ENCODE measurements at places on chromosomes 12 and 14.

- peaks cover 13% of the 10 kb centered on the region for H3K4me1 ChIP-seq
- no peak overlapping the region for H3K4me3 ChIP-seq
- H3K36me3 ChIP-seq, result no peaks in the 10 kb centered on the region
Measured at GRCh38 chr12:92615703-92616102, 87.1 kb upstream of the PLEKHG7 start.

- DNase-seq, result no peak
- H3K27ac ChIP-seq, result no peak overlapping the region
- H3K4me1 ChIP-seq, result no peaks in the 10 kb centered on the region
- no peak overlapping the region for H3K4me3 ChIP-seq
- H3K36me3 ChIP-seq, result peaks cover 6% of the 10 kb centered on the region
Measured at GRCh38 chr14:101557811-101558738, 3.2 kb upstream of the DIO3 start.

DNA sequence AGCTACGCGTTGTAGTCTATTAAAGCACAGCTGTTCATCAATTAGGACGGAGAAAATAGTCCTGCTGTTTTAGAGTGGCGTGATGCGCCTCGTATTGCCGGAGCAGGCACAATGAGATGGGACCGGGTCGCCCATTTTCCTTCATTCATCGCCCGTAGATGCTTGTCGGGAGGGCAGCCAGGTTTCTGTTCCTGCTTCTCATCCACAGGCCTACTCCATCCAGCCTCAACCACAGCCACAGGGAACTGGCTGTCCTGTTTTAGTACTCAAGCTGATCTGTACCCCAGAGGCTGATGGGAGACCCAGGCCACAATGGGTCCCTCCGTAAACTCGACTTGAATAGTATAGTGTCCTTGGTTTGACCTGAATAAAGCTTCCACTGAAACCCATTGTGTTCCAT lies 264.0 kb downstream of the VRK1 start:
- no peaks in the 10 kb centered on the region for H3K4me1 ChIP-seq
- no peaks in the 10 kb centered on the region for H3K36me3 ChIP-seq
- H3K27me3 ChIP-seq, result peaks cover 2% of the 10 kb centered on the region
- H3K4me3 ChIP-seq, result no peak overlapping the region
- no peak overlapping the region for H3K27ac ChIP-seq

- H3K4me3 ChIP-seq, result no peak overlapping the region
- H3K27me3 ChIP-seq, result peaks cover 2% of the 10 kb centered on the region
- no peak overlapping the region for H3K27ac ChIP-seq
- H3K36me3 ChIP-seq, result no peaks in the 10 kb centered on the region
- peaks cover 7% of the 10 kb centered on the region for H3K4me1 ChIP-seq
Measured at GRCh38 chr12:128951448-128951847, 98.2 kb downstream of the GLT1D1 start.

- H3K36me3 ChIP-seq, result no peaks in the 10 kb centered on the region
- no peaks in the 10 kb centered on the region for H3K4me1 ChIP-seq
- no peak overlapping the region for H3K4me3 ChIP-seq
- H3K27me3 ChIP-seq, result no peaks in the 10 kb centered on the region
Measured at GRCh38 chr12:70784042-70784668, 136.4 kb downstream of the PTPRR start.

- H3K27me3 ChIP-seq, result no peaks in the 10 kb centered on the region
- H3K36me3 ChIP-seq, result peaks cover 51% of the 10 kb centered on the region
- peak overlapping the region; percentile 98 for H3K27ac ChIP-seq
- peaks cover 29% of the 10 kb centered on the region for H3K4me1 ChIP-seq
- peak; percentile 49 for DNase-seq
Measured at GRCh38 chr14:21382886-21383847, 652 bp downstream of the SUPT16H start.

GRCh38 chr12:85423947-85424346 lies 143.9 kb downstream of the ALX1 start:
- H3K4me3 ChIP-seq, result no peak overlapping the region
- no peak overlapping the region for H3K27ac ChIP-seq
- no peaks in the 10 kb centered on the region for H3K27me3 ChIP-seq
- DNase-seq, result no peak

DNA sequence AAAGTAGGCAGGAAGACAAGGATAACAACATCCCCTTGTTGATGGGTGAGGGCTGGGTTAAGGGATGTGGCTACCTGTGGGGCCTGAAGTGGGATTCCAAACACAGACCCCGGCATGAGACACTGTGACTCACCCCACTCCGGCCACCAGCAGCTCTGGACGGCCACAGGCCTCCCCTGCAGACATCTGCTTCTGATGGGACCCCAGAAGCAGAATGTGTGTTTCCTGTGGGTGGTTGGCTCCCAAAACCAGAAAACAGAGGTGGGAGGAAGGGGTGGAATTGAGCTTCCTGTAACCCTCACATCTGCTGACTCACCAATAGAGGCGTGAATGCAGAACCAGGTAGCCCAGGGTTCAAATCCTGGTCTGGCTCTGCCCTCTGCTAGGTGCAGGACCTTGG lies 216.6 kb upstream of the PWP1 start:
- H3K4me3 ChIP-seq, result no peak overlapping the region
- no peaks in the 10 kb centered on the region for H3K27me3 ChIP-seq
- no peaks in the 10 kb centered on the region for H3K36me3 ChIP-seq
- H3K4me1 ChIP-seq, result peaks cover 10% of the 10 kb centered on the region
- no peak for DNase-seq

DNA sequence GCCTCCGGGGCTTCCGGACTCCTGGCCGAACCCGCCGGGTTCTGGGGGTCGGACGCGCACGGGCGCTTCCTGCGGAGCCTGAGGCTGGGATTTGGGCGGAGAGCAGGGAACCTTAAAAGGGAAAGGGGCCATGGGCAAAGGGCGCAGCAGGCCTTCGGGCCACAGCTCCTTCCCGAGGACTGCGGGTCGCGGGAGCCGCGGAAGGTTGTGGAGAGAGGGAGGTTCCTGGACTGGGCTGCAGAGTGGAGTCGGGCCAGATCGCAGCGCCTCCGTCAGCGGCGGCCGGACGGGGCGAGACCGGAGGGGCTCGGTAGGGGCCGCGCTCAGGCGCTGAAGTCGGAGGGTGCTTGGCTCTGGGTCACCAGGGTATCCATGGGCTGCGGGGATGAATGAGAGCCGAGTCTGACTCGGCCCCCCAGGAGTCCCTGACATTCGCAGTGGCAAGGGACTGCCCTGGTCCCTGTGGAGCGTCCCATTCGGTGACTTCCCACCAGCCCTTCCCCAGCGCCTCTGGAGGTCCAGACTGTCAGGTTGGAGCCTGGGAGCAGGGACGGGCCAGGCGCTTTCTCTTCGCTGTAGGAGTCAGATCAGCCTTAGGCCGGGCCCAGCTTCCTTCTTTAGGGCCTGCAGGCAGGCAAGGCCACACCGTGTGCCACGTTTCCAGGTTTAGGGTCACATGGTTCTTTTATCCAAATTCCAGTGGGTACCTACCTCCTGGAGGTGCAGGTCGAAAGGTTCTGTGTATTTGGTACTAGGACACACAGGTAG lies 938 bp upstream of the SLC25A29 start:
- H3K4me1 ChIP-seq, result peaks cover 20% of the 10 kb centered on the region
- no peak overlapping the region for H3K27ac ChIP-seq
- DNase-seq, result no peak
- H3K36me3 ChIP-seq, result no peaks in the 10 kb centered on the region
- peak overlapping the region; percentile 73 for H3K4me3 ChIP-seq

GRCh38 chr14:23228812-23229211 lies 8.9 kb upstream of the RNF212B start:
- H3K27ac ChIP-seq, result no peak overlapping the region
- DNase-seq, result no peak
- no peaks in the 10 kb centered on the region for H3K4me1 ChIP-seq
- H3K4me3 ChIP-seq, result no peak overlapping the region
- peaks cover 14% of the 10 kb centered on the region for H3K27me3 ChIP-seq

GRCh38 chr14:61034416-61035120 lies 53.5 kb downstream of the SLC38A6 start:
- H3K4me3 ChIP-seq, result no peak overlapping the region
- no peak for DNase-seq
- H3K36me3 ChIP-seq, result peaks cover 2% of the 10 kb centered on the region
- peak overlapping the region; percentile 40 for H3K27ac ChIP-seq
- H3K27me3 ChIP-seq, result no peaks in the 10 kb centered on the region

DNA sequence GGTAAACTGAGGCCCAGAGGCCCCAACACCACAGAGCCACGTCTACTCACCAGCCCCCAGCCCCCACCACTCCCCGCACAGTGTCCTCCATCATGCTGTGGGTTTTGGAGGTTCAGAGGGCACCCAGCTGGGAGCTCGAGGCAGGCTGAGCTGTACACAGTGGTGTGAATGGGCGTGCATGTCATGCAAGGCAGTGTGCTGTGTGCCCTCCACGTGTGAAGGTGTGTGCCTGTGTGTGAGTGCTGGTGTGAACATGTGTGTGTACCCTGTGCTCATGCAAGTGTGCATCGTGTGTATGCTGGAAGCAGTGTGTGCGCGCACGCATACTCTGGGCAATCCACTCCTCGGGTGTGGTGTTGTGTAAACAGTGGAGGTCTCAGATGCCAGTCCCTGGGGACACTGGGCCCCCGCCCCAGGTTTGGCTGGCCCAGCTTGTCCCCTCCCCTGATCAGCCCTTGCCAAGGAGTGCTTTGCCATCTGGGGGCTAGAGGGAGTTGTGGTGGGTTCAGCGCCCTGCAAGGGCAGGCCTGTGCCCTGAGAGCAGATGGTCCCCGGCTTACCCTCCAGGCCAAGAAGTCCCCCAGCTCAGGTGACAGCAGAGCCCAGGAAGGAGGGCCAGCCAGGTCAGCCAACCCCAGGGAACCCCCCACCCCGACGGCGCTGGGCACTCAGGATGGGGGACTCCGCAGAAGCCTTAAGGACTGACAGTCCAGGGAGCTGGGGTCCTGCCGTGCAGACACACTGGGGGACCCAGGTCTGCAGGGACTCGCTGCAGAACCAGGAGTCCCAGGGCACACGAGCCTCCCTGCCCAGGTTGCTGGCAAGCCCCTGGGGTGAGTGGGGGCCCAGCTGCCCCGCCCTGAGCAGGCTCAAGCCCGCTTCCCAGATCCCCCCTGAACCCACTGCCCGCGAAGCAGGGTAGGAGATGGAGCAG lies 23.8 kb upstream of the GPR132 start:
- peaks cover 5% of the 10 kb centered on the region for H3K4me1 ChIP-seq
- no peaks in the 10 kb centered on the region for H3K36me3 ChIP-seq
- H3K4me3 ChIP-seq, result peak overlapping the region; percentile 44
- no peak for DNase-seq
- peaks cover 9% of the 10 kb centered on the region for H3K27me3 ChIP-seq
- H3K27ac ChIP-seq, result no peak overlapping the region

GRCh38 chr12:54337280-54337842 lies 12.4 kb downstream of the COPZ1 start:
- H3K36me3 ChIP-seq, result peaks cover 25% of the 10 kb centered on the region
- H3K4me1 ChIP-seq, result peaks cover 8% of the 10 kb centered on the region
- H3K27me3 ChIP-seq, result no peaks in the 10 kb centered on the region
- H3K4me3 ChIP-seq, result no peak overlapping the region

- H3K36me3 ChIP-seq, result no peaks in the 10 kb centered on the region
- DNase-seq, result no peak
- H3K4me1 ChIP-seq, result peaks cover 2% of the 10 kb centered on the region
- H3K4me3 ChIP-seq, result no peak overlapping the region
- no peak overlapping the region for H3K27ac ChIP-seq
Measured at GRCh38 chr12:96578526-96579125, 89.2 kb downstream of the CFAP54 start.

DNA sequence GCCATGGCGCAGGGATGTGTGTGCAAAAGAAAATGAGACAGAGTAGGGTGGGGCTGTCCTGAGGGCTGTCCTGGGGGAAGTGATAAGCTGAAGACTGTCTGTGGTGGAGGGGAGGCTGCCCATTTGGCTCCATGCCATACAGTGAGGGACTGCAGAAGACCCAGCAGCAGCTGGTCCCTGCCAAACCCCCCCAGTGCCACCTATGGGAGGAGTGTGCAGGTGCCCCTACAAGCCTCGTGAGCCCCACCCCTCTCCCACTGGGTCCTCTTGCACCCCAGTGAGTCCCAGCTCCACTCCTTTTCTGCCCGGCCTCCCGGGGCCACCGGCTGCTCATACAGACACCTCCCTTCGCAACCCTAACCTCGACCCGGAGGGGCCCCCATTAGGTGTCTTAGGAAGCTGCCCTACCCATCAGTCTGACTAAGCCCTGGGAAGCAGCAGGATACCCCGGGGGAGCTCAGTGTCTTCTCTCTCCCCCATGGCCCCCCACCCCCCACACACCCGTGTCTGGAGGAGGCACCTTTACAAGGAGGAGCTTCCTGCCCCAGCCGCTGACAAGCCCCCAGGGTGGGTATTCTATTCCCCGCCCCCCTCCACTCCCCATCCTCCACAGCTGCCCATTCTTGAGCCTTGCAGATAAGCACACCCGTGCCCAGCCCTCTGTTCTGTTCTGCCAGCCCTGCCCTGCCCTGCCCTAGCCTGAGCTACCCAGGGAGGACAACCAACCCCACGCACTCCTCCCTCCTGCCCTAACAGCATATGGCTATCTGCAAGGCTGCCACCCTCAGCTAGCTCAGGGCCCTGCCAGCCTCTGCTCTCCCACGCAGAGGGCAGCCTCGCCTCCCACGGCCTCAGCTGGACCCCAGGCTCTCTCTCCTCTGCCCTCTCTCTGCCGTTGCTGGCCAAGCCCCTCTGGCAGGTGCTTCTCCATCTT lies 41.9 kb downstream of the SLC6A12 start:
- no peak for DNase-seq
- H3K4me1 ChIP-seq, result peaks cover 9% of the 10 kb centered on the region
- no peaks in the 10 kb centered on the region for H3K36me3 ChIP-seq
- no peak overlapping the region for H3K27ac ChIP-seq
- H3K27me3 ChIP-seq, result peaks cover 12% of the 10 kb centered on the region

DNA sequence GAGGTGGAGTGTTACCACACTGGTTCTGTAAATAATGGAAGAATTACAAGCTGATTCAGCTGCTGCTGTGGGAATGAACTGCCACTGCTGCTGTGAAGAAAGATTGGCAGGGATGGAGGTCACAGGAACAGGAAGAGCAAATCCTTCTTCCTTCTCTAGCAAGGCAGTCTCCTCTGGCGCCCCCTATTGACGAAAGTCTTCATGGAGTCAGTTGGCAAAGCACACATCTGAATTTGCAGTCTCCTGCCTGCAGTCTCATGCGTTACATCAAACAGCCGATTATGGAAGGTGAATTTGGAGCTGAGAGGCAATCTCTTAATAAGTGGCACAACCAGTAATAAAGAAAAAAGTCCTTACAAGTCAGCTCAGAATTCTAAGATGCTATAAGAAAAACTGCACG lies 106.0 kb upstream of the TMTC1 start:
- no peaks in the 10 kb centered on the region for H3K27me3 ChIP-seq
- H3K36me3 ChIP-seq, result no peaks in the 10 kb centered on the region
- H3K4me3 ChIP-seq, result no peak overlapping the region

GRCh38 chr12:96397756-96398423 lies 2.3 kb downstream of the CDK17 start:
- peaks cover 41% of the 10 kb centered on the region for H3K4me1 ChIP-seq

DNA sequence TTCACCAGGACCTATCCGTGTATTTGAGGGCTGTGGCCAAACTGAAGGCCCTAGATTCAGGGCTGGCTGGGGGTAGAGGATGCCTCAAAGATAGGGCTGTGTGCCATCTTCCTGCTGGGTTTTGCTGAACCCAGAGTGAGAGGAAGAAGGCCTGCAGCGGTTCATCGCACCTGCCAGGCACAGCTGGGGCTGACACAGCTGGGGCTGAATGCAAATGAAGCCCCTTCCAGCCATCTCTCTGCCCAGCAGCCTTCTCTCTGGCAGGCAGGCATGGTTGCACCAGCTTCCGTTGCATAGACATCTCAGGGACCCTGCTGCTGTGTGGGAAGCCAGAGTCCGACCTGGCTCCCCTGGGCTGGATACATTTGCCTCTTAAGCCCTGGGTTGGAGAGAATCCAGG lies 152.4 kb downstream of the TSPAN9 start:
- no peaks in the 10 kb centered on the region for H3K36me3 ChIP-seq
- no peak overlapping the region for H3K27ac ChIP-seq
- no peak for DNase-seq
- no peak overlapping the region for H3K4me3 ChIP-seq
- peaks cover 5% of the 10 kb centered on the region for H3K27me3 ChIP-seq

GRCh38 chr12:115583591-115583990 lies 693.9 kb downstream of the MED13L start:
- no peak overlapping the region for H3K27ac ChIP-seq
- DNase-seq, result no peak
- no peaks in the 10 kb centered on the region for H3K36me3 ChIP-seq
- no peak overlapping the region for H3K4me3 ChIP-seq
- H3K27me3 ChIP-seq, result no peaks in the 10 kb centered on the region
